Stomach (tissue), 19 donors: ENCODE measurements at places on chromosomes 13 and 19.

- DNase-seq = no peak
These were observed 707 bp upstream of the KLK8 start for GRCh38 chr19:51002089-51002532.

- no peak for DNase-seq
These were observed 79.4 kb upstream of the FNDC3A start for GRCh38 chr13:48896312-48896711.

- peak; percentile 70 for DNase-seq
These were observed 1.1 kb downstream of the NAA16 start for GRCh38 chr13:41312176-41312500.

- DNase-seq = no peak
These were observed 300.3 kb downstream of the MYO16 start for GRCh38 chr13:108929532-108930206.
